ENCODE measurements at places on chromosomes 2 and 18.

- DNase-seq: no peak
These were observed 53.2 kb downstream of the UXS1 start for GRCh38 chr2:106140913-106141312.

DNA sequence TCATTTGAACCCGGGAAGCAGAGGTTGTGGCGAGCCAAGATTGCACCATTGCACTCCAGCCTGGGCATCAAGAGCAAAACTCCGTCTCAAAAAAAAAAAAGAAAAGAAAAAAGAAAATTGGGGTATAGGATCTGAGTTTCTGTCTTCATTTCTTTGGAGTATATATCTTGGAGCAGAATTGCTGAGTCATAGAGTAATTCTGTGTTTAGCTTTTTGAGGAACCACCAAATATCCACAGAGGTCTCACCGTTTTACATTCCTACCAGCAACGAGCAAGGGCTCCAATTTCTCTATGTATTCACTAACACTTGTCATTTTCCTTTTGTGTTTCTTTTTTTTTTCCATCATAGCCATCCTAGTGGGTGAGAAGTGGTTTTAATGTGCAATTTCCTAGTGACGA, 87.6 kb upstream of the TEX51 start:
- DNase-seq: no peak

DNA sequence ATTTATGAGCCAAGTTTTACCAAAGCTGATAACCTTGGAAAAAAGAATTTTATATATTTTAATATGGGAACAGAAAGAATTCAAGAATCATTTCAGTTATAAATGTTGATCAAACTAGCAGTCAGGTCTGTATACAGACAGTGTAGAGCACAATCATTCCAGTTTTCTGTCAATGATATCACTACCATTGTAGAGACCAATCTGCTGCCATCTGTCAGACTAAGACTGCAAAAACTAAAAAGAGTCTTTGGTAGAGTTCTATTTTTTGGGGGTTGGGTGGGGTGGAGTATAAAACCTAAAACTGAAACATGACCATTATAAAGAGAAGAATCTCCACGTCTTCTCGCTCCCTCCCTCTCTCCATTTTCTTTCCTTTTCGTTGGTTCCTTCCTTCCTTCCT, 204.7 kb upstream of the UBE2E3 start:
- no peak for DNase-seq

DNA sequence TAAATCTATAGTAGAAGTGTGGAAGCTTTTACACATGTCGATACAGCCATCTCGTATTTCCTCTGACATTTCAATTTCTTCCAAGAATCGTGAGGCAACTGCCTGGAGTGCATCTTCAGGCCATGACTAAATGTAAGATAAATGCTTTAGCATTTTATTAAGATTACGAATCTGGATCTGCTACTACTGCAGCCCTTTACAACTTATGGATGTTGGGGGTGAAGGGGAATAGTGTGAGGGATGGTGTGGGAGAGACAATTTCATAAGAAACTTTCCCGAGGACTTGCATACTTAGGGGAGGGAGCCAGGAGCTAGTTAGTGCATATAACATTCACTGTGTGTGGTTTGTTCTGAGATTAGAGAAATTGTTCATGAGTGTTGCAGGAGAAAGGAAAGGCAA, 204.8 kb downstream of the SLC39A10 start:
- no peak for DNase-seq

DNA sequence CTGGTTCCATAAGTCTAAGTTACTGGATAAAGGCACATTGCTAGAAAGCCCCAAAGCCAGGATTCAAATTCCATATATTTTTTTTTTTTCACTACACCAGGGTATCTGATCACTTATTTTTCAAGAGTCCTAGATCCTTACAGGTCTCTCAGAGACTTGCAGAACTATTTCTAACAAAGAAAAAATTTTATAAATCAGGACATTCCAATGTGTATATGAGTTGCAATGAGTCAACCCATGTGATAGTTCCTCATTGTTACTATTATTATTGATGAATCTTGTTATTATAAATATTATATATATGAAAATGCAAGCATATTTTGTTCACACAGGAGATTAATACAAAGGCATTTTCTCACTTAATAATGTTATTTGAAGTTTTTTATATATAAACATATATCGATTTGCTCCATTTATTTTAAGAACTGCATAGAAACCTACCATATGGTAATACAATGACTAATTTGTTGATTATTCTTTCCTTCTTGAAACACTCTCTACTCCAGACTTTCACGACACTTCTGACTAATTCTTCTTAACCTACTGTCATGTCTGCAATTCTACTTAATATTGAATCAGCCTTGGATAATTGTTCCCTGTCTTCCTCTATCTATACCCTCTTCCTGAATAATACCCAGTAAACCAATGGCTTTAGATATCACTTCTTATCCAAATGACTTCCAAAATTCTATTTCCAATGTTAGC, 968.4 kb upstream of the NRXN1 start:
- no peak for DNase-seq

All from stimulated activated CD8-positive, alpha-beta memory T cell treated with anti-CD3 and anti-CD28 coated beads, Interleukin-2, amount 100 ng/mL, for 48 hours (primary cell).